Omental fat pad (tissue), 4 donors: ENCODE measurements at places on chromosomes 1 and 21.

DNA sequence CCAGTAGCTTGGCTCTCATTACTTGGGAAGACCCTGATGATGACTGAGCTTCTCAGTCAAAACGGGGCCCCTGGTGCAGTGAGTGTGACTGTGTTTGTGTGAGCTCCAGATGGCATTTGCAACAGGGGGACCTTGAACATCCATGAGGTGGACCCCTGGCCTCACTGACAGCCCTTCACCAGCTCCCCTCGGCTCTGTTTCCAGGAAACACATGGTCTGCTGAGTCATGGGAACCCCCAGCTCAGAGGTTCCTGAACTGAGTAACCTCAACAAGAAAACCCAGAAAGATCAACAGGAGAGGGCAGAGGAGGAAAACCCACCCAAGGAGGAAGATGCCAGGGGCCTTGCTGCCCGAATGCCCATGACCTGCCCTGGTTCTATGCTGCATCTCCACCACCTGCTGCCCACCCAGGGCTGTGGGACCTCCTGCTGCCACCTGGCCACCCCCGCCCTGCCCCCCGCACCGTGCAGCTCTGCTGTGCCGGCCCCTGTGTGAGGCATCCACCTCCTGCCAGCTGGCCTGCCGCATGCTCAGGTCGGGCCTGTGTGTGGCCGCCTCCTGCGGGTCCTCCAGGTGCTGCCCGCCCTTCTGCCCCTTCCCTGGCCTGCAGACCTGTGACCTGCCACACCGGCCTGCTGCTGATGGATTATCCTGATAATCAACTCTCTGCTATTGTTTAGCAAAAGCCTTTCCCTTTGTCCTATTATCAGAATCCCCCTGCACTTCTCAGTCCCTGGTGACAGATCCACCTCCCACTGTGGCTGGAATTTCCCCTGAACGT is 4.2 kb upstream of the KRTAP12-1 start:
- no peak for DNase-seq

- no peak for DNase-seq
Measured at GRCh38 chr1:70778056-70778762, 269.4 kb downstream of the PTGER3 start.

GRCh38 chr1:8506456-8506855 is 188.5 kb downstream of the SLC45A1 start:
- DNase-seq = no peak

- DNase-seq = no peak
Measured at GRCh38 chr1:64240206-64240605, 36.8 kb downstream of the UBE2U start.
